ENCODE measurements at places on chromosomes 6 and 20. TPM values are rescaled to one million over a fixed set of nuclear protein-coding genes. Genes with fewer than 3 reads are reported as not detected.

DNA sequence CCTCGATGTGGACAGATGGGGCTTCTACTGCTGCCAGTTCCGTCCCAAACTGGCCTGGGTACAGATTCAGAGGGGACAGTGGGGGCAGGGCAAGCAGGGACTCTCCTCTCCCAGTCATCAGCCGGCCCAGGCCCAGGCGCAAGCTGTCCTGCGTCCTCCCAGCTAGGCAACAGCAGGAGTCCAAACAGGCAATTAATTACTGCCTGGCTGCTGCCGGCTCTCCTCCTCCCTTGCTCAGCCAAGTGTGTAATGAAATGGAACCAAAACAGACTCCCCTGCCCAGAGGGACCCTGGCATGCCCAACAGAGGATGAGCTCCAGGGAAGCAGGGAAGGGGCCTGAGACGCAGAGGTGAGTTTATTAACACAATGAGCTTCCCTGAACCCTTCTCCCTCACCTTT lies 17.8 kb upstream of the SLC32A1 start:
- no peak for DNase-seq

Gene L3MBTL3
- total RNA-seq: 39.5 TPM

Gene MTFR2
- 1.2 TPM for total RNA-seq

Gene TUBE1
- total RNA-seq: 40.6 TPM

DNA sequence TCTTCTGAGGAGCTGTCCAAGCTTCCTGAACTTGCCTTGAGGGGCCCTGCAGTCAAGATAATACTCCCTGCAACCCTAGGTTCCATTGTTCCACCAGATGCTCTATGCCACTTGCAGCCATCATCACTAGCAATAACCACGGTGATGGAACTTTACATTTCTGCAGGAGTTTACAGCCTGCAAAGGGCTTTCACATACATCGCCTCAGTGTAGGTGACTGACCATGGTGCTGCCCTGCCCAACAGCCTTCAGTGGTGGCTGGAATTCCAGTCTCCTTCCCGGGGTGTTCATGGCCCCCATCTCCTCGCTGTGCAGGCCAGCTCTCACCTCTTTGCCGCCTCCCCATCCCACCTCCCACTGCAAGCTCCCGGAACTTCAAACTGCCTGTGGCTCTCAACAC lies 225.5 kb upstream of the ECI2 start:
- no peak for DNase-seq

DNA sequence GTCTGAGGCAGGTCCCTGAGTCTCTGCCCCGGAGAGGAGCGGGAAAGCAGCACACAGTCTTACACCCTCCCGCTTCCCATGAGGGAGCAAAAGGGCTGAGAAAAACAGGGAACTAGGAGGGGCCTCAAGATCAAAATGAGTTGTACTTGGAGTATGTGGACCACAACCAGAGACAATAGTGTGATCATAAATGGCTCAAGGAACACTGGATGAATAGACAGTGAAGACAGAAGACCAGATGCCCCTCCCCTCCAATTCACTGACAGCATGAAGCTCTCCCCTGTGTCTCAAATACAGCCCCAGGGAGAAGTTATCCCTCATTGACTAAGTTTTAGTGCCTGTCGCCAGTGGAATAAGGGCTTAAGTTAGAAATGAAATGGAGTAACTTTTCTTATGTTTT lies 191.0 kb downstream of the TFAP2A start:
- DNase-seq: no peak

- DNase-seq: no peak
Measured at GRCh38 chr6:161618831-161619454, 345.1 kb upstream of the AGPAT4 start.

DNA sequence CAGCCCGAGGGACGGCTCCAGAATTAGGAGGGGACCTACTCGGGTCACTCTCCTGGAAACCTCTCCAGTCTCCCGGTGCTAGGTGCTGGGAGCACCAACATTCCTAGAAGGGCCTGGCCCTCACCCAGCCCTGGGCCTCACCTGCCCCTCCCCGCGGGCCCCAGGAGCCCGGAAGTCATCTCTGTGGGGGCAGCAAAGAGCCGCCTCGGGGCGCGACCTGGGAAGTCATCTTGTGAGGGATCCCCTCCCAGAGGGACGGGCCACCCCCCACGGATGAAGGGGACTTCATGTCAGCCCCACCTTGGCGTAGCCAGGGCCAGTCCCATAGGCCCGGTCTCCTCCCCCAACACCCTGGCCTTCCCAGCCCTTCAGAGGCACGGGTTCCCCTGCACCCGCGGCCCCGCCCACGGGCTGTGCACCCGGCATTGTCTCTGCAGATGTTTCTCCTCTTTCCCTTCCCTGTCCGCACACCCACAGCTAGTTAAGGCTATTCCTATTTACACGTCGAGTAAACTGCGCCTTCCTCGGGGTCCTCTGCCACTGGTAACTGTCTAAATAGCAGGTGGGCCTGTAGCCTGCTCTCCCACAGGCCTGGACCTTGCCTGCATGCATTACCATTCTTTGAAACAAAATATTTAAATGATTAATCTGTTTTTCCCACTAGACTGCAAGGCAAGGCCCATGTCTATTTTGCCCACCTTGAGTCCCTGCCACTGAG lies 896 bp upstream of the RNASET2 start:
- DNase-seq: peak; percentile 43

Gene SIRPB1
- total RNA-seq: 7.2 TPM

DNA sequence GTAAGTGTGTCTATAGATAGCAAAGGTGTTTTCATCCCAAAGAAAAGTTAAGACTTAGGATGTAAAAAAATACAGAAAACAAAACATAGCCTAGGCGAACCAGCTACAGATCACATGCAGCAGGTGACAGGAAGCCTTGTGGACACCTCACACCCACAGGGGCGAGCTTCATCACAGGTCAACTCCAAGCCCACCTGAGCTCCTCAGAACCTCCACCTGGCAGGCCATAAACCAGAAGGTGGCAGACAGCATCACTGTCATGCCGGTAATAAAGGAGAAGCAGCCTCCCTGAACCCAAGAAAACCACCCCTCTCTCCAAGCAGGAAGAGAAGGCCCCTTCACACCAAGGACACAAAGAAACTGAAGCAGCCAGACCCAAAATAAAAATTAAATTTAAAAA lies 1.0 kb downstream of the RALGAPA2 start:
- peak; percentile 51 for DNase-seq

Gene PTCHD4
- not detected for total RNA-seq

DNA sequence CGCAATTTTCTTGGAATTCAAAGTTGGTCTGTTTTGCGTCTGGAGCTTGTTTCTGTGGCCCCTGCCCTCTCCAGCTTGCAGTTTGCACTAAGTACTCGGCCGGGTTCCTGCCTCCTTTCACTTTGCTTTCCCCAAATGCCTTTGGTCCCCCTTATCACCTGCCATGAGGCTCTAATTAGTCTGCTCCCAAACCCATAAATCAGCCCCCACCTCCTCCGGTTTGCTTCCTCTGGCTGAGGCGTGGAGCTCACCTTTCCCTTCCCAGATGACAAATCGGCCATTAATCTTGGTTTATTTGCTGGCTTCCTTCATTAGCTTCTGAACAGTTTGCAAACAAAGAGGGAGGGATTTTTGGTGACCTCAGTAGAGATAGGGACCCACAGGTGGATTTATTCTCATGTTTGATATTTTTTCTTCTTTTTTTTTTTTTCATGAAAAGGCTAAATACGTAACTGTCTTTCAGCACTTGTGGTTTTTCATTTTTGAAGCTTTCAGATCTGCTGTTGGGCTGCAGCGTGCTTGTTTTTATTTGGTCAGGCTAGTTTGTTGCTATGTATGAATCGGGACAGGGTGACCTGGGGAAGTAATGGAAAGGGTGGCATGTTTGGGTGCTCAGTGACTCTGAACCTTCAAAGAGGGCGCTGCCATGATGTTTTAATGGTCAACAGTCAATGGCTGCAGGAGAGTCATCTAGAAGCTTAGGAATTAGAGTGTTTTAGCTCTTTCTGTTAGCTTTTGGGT lies 121.7 kb upstream of the JAG1 start:
- DNase-seq: no peak

Gene TIAM2
- total RNA-seq: 10.2 TPM

GRCh38 chr20:16066571-16066970 lies 506.7 kb downstream of the KIF16B start:
- DNase-seq: no peak

- no peak for DNase-seq
Measured at GRCh38 chr6:85470023-85470410, 20.1 kb downstream of the NT5E start.

GRCh38 chr6:20746024-20746423 lies 211.8 kb downstream of the CDKAL1 start:
- DNase-seq: no peak

- DNase-seq: no peak
Measured at GRCh38 chr6:70222439-70222749, 80.5 kb downstream of the COL9A1 start.

Gene ZC2HC1B
- not detected for total RNA-seq

Gene IGF2R
- total RNA-seq: 77.5 TPM

GRCh38 chr20:57849521-57850215 lies 139.9 kb upstream of the PMEPA1 start:
- no peak for DNase-seq

DNA sequence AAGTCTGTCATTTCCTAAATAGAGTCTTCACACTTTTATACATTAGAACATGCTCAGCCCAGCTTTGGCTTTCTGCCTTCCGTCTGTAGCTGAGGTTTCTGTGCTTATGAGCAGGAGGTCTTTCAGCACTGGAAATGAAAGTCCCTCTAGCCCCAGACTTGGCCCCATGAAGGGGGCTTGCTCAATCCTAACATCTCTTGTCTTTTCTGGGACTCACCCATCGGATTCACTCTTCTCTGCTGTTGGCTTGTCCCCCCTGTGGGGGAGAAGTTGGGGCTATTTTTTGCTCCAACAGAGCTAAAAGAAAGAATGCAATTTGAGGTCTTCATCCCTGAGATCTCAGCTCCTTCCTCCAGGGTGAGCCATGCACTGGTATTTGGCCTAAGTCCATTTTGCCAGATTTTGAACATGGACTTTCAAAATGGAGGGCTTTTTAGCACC lies 177.7 kb downstream of the MRPL14 start:
- DNase-seq: no peak

GRCh38 chr20:50762045-50762422 lies 30.7 kb downstream of the PARD6B start:
- DNase-seq: no peak

DNA sequence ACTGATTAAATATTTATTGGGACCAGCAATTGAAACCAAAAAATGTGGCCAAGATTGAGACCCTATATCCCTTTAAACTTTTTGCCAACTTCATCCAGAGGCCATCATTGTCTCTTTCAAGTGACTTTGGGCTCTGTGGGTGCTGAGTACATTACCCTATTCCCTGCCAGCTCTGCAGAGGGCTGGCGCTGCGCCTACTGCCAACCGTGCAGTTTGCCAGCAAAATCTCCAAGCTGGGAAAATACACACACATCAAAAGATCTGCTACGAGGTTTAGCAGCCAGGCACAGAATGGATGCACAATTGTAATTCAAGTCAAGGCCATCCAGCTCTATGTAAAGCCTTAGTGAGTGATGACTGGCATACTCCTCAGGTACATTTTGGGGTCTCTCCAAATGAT lies 125.0 kb downstream of the CBLN4 start:
- no peak for DNase-seq

DNA sequence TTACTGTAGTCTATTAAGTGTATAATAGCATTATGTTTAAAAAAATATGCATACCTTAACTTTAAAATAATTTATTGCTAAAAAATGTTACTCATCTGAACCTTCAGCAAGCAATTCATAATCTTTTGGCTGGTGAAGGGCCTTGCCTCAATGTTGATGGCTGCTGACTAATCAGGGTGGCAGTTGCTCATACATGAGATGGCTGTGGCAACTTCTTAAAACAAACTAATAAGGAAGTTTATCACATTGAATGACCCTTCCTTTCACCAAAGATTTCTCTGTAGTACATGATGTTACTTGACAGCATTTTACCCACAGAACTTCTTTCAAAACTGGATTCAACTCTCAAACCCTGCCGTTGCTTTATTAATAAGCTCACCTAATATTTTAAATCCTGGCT lies 84.0 kb downstream of the TASP1 start:
- no peak for DNase-seq

Gene CNBD2
- 7.8 TPM for total RNA-seq

DNA sequence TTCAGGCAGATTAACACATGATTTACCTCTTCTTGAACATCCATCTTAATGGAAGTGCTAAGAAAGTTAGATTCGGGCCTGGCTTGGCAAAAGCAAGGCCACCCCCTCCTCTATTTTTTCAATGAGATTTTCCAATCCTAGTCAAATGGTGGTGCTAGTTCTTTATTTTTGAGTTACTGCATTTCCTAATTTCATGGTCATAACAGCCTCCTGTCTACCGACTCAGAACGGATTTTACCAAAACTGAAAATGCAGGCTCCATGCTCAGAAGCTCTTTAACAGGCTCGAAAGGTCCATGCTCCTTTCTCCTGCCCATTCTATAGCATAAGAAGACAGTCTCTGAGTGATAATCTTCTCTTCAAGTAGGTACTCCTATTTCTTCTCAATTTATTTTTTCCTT lies 117.2 kb upstream of the ESR1 start:
- no peak for DNase-seq

GRCh38 chr6:13038315-13038714 lies 290.0 kb downstream of the TBC1D7 start:
- no peak for DNase-seq

Gene FOXC1
- not detected for total RNA-seq

DNA sequence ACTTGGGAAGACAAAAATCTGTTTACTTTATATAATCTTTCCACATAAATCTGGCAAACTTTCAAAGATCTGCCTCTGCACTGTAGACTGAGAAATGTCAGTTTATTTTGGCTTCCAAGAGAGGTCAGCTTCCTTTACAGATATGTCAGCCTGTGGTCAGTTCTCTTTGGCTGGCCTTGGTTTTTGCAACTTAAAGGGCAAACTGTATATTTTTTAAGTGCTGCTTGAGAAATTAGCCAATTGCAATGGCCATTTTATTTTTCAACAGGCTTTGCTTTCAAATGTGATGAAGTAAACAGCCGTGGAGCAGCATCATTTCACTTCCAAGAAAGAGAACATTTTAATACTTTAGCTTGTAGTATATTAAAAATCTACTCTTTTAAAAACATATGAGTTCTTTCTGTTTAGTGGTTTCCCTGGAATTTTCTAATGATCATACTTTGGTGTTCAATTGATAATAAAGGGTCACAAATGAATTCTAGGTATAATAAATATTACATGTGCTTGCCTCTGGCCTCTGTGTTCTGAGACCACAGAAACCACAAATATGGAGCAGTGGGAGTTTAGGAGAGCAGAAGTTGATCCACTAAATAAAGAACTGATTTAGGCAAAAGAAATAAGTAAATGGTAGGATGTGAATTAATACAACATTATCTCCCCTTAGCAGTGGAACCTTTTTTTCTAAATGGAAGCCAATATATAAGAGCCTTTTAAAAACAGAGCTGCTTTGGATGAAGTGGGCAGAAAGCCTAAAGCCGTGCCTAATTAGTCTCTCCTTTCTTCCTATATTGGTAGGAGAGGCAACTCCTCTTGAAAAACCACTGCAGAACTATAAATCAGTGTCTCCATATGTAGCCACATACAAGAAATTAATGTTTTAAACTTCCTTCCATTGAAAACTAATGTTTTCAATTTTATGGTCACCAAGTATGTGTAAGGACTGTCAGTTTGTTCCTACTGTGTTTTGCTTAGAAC lies 16.2 kb downstream of the ADGRB3 start:
- no peak for DNase-seq

Gene BHLHE23
- total RNA-seq: not detected

Gene RAB44
- total RNA-seq: not detected

Gene PLN
- not detected for total RNA-seq

Gene SMLR1
- not detected for total RNA-seq

- no peak for DNase-seq
Measured at GRCh38 chr20:32474967-32475811, 109.9 kb downstream of the NOL4L start.
